ENCODE measurements at places on chromosomes 5 and 9.
A peak's percentile ranks its signal among the peaks of the same experiment; 100 is the strongest.

DNA sequence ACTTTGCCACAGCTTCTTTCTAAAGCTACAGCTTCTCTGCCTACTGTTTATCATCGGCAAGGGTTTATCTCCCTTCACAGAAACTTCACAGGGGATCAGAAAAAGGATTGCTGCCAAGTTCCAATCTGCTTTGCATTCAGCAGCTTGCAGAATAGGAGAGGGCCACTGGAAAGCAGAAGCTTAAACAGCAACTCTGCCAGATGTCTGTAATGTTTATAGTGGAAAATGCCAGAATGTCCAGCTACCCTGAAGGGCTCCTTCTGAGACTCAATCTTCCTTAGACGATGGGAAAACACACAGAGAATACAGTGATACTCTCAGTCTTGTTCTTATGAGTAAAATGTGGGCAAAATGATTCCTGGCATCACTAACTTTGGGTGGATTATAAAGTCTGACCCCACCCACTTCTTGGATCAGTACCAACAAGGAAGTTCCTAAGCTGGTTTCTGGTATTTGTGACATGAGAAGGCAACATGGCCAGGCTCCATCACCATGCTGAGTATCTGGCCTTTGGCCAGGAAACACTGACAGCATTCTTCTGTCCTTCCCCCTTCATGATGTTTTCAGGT, 19.0 kb downstream of the STOM start:
- no peak for DNase-seq

GRCh38 chr5:92885950-92886349, 695.1 kb downstream of the NR2F1-AS1 start:
- DNase-seq = no peak

- no peak for DNase-seq
Measured at GRCh38 chr9:123080444-123080843, 47.0 kb downstream of the GPR21 start.

DNA sequence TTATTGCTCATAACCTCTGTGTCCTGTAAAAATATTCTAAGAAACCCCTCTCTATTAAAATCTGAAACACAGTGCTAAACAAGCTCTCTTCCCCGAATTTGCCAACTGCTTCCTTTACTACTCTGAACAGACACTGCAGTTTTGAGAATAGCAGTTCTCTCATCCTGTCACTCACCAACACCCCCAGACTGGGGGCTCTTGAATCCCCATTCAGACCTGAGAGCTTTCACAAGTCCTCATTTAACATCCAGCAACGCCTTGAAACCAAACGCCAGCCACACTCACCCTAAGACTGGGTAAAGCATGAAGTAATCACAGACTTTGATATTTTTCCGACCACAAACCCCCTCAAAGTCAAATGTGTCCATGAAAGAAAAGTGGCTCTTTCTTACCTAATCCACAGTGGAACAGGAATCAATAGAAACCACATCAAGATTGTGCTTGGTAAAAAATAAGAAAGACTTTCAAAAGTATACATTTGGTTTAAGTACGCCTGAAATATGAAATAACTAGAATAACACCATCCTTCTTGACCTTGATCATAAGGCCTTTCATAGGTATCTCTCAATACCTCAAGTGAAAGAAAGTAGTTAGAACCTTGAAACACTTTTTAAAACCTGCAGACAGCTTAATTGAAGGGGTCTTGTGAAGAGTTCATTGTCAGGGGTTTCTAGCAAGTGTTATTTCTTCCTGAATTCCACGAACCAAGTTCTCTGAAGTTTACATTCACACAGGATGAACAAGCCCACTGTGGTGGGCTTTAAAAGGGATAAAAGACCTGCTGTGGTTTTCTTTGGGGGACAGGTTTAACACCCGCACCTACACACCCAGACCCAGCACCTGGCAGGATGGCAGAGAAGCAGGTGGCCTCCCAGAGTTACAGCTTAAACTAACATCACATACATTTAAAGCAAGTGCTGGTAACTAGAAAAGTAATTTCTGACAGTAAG, 412.6 kb downstream of the MLLT3 start:
- no peak for DNase-seq

DNA sequence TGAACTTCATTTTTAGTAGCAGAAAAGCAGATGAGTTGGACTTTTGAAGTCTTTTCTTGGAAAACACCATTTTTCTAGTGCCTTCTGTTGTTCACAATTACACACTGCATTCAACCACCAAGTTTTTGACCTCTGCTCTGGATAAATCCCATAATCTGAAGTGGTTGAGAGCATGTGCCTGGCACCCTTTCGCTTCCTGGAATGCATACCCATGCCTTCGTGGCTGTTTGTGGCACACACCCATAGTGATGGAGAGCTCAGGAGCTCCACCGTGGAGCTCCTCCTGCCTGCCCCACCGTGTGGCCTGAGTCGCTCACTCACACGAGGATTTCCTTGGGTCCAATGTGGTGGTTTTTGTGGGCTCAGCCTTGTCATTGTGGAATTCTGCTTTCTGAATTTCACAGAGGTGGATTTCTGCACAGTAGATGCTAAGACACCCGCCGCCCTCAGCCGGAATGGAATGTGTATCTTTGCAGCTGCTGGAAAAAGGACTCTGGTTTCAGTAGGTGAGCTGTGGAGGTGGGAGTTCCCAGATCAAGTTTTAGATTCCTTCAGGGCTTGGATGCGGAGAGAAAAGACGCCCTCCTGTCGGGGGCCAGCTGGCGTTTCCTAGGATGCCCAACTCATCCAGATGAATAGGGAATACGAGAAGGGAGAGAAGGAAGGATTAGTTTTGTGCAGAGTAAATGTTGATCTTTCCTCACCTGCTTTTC, 500.4 kb downstream of the IRX1 start:
- no peak for DNase-seq

- DNase-seq = no peak
Measured at GRCh38 chr5:121748686-121749085, 103.0 kb upstream of the FTMT start.

DNA sequence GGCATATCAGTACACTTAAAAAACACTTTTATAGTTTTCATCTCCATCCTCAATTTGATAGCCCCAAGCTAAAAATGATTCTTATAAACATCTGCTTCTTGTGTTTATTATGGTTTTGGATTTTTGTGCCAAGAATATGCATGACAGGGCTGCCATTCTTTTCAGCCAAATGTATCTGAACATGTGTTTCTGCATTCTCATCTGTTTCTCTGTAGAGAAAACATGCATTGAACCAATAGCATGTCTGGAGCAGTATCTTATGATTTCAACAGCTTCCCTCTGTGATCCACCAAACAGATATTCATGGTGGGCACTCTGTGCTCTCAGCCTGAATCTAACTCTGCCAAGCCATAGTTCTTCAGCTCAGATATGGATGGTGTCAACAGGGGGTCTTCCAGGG, 99.3 kb upstream of the ERCC6L2 start:
- DNase-seq = no peak

GRCh38 chr9:117415358-117415914, 579 bp upstream of the ASTN2 start:
- no peak for DNase-seq

- no peak for DNase-seq
Measured at GRCh38 chr9:38243993-38244392, 148.5 kb upstream of the ALDH1B1 start.

- DNase-seq = no peak
Measured at GRCh38 chr5:37112383-37112991, 136.7 kb downstream of the CPLANE1 start.

DNA sequence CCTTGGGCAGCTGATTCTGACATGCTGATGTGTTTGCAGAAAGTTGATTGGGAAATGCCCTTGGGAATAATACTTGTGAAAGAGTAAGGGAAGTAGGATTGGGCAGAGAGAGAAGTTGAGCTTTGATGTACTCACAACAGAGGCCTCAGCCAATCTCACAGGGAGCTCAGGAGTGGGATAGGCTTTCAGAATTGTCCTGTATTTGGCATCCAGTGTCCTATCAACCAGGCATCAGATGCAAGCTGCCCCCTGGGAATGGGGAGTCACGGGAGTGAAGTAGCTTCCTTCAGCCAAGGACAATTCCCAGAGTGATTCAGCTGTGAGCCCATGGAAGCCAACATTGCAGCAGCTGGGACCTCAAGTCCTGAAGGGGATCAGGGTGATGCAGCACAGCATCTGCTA, 39.6 kb downstream of the DMAC1 start:
- DNase-seq = no peak

DNA sequence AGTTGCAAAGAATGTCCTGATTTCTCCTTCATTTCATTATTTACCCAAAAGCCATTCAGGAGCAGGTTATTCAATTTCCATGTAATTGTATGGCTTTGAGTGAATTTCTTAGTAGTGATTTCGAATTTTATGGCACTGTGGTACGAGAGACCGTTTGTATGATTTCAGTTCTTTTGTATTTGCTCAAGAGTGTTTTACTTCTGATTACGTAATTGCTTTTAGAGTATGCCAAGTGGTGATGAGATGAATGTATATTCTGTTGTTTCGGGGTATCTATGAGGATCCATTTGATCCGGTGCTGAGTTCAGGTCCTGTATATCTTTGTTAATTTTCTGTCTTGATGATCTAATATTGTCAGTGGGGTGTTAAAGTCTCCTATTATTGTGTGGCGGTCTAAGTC, 41.2 kb downstream of the INSL6 start:
- no peak for DNase-seq

DNA sequence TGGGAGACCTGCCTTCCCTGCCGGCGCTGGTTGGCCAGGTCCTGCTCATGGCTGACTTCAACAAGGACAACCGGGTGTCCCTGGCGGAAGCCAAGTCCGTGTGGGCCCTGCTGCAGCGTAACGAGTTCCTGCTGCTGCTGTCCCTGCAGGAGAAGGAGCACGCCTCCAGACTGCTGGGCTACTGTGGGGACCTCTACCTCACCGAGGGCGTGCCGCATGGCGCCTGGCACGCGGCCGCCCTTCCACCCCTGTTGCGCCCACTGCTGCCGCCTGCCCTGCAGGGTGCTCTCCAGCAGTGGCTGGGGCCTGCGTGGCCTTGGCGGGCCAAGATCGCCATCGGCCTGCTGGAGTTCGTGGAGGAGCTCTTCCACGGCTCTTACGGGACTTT, 10.6 kb downstream of the DIPK1B start:
- no peak for DNase-seq

GRCh38 chr5:114726131-114726530, 364.3 kb downstream of the KCNN2 start:
- DNase-seq = no peak

GRCh38 chr9:94649100-94649819, 9.9 kb upstream of the FBP1 start:
- DNase-seq = no peak

DNA sequence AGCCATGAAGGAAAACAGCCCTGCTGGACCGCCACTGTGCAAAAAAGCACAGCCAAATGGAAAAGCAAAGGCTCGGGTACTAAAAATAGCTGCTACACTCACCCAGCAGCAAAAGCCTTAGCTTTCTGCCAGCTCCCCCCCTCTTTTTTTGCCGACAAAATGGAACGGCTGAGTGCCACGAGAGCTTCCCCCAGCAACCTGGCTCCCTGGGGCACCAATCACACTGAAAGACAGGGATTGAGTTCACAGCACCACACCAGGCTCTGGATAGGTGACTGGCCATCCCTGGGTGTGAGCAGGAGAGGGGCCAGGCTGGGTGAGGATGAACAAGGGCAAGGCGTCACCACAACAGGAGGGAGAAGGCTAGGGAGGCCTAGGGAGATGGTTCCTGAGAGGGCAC, 66.7 kb downstream of the SIL1 start:
- DNase-seq = no peak

GRCh38 chr5:142930395-142931110, 160.4 kb downstream of the ARHGAP26 start:
- no peak for DNase-seq

DNA sequence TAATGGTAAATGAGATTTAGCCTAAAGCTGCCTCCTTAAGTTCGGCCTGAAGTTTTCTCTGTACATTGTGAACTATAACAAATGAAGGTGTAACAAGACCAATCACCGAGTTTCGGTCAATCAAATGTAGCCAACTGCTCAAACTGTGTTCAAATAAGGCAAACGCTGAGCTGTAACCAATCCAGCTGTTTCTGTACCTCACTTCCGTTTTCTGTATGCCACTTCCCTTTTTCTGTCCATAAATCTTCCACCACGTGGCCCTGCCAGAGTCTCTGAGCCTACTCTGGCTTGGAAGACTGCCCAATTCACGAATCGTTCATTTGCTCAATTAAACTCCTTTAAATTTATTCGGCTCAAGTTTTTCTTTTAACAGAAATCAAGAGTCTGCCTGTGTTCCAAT, 193.5 kb upstream of the KLF9 start:
- no peak for DNase-seq

GRCh38 chr5:108543486-108543885, 161.6 kb upstream of the FBXL17 start:
- DNase-seq = no peak

DNA sequence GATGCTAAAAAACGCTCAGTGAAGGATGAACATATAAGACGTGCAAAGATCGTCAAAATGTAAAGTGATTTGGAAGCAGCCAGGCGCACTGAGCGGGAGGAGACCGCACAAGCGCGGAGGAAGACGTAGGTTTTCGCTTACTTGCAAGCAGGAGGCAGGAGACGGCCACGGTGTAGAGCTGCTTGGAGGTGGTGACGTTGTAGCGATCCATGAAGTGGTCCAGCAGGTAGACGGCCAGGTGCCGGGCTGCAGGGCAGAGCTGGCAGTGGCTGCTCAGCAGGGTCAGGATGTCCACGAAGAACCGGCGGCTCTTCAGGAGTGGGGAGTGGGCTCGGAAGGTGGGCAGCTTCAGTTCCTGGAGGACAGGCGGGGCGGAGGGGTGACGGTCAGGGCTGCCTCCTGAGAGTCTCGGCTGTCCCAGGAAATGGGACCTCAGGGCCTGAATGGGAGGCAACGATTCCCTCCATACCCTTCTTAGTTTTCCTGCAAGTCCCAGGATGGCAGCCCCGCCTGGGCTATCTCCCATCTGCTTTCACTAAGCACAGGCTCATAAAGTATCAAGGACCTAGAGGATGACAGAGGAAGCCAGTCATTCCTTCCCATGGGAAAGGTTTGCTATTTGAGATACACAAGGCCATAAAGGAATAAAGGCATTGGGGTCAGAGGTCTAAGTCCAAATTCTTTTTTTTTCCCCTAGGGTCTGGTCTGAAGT, 31.8 kb downstream of the CCNJL start:
- no peak for DNase-seq

- DNase-seq = peak; percentile 73
Measured at GRCh38 chr9:121278477-121279261, 10.7 kb downstream of the GSN start.

GRCh38 chr9:130701059-130702022, 7.8 kb downstream of the EXOSC2 start:
- DNase-seq = peak; percentile 61

DNA sequence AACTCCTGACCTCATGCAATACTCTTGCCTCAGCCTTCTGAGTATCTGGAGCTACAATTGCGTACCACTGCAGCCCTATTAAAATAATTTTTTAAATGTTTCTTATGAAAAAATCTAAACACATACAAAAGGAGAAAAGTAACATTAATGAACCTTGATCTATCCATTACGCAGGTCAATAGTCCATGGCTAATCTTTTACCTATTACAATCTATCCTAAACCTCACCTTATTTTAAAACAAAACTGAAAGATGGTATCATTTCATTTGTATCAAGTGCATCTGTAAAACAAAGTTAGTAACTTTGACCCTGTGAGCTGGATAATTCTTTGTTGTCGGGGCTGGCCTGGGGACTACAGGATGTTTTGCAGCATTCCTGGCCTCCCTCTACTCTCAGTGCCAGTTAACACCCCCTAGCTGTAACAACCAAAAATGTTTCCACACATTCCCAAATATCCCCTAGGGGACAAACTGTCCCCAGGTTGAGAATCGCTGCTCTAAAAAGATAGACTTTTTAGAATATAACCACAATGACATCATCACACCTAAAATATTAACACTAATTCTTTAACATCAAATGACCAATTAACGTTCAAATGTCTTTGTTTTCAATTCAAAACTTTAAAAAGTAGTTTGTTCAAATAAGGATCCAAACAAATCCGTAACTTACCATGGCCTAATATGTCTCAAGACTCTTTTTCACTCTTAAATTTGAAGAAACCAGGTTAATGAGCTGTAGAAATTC, 54.8 kb downstream of the RNF38 start:
- DNase-seq = no peak
